ENCODE measurements at places on chromosomes 2 and 18.

DNA sequence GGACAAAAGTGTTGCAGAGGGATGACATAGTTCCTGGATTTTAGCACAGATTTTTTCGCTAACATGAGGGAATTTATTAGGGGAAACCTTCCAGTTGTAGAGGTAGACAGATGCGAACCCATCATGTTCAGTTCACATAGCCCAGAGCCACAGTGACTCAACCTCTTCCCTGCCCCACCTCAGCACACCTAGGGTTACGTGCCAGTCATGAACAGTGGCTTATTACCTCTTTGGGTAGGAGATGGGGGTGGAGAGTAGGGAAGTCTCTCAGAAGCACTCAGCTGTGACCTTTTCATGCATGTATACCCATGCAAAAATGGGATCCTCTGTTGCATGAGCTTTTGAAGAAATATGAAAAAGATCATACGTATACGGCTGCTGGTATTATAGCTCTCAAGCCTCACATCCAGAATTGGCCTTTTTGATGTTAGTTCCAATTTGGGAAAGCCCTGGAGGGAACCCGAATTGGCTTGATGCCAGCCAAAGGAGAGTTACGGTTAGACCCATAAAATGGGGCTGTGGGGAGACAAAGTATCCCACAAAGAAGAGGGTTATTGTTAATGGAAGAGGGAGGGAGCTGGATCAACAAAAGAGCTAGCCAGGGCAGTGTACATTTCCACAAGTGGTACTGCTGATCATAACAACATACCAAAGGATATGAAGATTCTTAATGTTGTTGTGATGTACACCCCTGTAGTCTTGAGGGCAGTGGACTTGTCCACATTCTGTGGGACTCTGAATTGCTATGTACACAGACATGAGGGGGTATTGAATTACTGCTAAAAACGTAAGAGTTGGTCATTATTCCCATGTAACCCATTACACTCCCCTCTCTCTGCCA is 4.9 kb downstream of the TANC1 start:
- no peak for DNase-seq

DNA sequence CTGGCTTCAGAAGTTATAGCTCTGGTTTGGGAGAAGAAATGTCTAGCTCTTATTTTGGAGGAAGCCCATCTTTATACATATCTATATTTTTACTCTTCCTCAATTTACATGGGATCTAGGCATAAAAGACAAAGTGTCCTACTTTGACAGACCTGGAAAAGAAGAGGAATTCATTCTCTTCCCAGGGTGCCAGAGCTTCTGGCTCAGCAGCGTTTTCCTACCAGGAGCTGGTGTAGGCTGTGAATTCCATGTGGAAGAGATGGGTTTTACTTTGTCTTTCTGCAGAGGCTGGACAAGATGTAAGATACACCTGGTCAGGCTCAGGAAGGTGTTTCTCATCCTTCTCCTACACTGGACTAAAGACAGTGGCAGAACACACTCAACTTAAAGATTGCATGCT is 50.2 kb upstream of the LYPD6B start:
- no peak for DNase-seq

DNA sequence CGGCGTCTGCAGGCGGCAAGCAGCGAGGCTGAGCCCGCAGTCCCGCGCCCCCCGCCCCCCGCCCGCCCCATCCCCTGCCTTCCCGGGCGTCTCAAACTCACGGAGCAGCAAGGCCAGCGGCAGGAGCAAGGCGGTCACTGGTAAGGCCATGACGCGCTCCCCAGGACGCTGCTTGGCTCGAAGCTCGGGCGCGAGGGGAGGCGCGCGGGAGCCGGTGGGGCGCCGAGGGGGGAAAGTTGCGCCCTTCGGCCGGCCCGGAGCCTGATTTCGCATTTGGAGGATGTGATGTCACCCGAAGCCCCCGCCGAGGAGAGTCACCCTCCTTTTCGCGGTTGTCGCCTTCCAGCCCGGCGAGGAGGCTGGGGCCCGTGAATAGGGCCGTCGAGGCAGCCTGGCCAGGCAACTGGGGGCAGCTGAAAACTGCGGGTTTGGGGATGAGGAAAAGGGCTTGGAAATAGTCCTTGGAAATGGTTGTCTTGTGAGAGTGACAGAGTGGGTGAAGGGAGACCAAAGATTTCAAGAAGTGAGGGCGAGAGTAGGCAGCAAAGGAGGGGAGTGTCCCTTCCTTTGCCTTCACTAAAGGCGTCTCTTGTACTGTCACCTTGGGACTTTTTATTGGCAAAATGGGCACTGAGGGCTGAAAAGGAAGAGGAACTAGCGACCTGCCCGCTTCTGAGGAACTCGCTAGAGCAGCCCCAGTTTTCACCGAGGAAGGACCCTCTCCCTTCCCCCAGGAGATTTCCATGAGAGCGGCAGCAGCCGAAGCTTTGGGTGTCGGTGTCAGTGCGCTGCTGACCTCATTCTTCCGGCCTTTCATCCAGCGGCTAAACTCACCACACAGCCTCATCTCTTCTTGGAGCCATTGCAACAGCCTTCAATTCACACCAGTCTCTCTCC is at the start of gene CD8A:
CD8A (minus strand) TSS at position 238 of the 897 bp plus-strand sequence; CDS start at position 150, 88 bp downstream.
- DNase-seq = peak; percentile 28

- no peak for DNase-seq
These were observed 33.7 kb upstream of the NPAS2 start for GRCh38 chr2:100786297-100786658.

DNA sequence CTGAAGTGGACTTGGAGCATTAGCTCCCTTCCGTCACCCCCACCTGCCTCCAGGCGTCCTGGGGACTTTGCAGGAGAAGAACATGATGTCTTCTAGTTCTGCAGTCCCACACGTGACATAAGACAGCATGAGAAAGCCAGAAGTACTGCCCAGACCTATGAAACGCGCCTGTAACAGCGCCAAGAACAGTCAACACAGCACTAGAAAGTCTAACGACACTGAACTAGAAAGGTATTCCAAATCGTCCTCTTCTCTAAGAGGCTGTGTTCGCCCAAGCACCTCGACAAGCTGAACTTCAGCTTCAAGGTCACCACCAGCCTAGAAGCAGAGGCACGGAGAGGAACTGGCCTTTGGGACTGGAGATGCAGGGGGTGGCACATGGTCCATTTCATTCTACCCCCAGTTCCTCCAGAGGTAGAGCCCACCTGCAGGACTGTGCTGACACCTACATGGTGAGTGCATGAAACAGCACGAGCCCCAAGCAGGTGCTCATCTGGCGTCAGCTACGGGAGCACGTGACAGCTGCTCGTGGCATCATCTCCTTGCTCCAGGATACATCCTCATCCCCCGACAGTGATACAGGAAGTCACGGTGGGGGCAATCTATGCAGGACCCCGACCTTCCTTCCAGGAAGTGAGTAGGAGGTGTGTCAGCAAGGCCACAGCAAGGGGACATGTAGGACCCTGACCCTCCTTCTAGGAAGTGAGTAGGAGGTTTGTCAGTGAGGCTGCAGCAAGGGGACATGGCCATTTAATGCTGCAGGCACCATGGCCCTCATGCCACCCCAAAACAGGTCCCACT is 3.7 kb downstream of the HDAC4 start:
- peak; percentile 36 for DNase-seq

GRCh38 chr2:190179754-190180312 is 117.3 kb upstream of the MSTN start:
- DNase-seq = no peak

DNA sequence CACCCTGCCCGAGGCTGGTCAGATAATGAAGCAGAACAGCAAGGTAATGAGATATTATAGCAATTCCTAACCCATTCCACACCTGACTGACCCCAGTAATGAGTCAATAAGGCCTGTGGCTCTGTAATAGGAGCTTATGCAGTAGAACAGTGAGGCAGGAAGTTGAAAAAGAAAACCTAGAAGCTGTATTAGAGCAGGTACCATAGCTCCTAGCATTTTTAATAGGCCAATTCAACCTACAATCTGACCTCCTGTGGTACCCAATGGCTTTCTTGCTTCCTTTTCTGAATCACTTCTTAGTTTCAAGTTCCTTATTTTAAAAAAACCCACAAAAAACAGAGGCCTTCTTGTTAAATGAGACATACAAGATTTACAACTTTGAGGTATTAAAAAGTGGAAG is 43.6 kb upstream of the MAP2 start:
- no peak for DNase-seq

- no peak for DNase-seq
These were observed 244.2 kb upstream of the BOD1L2 start for GRCh38 chr18:56902653-56903052.

DNA sequence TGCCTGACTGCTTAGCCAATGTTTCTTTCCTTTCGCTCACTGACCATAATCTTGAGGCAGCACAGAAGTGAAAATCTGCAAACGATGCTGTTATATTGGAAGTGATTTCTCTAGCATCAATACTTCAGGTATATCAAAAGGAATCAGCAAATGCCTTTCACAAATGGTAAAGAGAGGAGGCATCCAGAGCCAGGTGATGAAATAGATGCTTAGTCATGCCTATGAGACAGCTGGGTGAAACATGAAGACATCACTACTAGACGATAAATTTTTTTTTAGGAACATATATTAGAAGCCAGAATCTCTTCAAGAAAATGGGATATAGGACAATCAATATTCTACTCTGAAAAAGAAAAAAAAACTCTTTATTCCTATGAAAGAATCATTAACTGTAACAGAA is 249.2 kb upstream of the SLC39A10 start:
- no peak for DNase-seq

DNA sequence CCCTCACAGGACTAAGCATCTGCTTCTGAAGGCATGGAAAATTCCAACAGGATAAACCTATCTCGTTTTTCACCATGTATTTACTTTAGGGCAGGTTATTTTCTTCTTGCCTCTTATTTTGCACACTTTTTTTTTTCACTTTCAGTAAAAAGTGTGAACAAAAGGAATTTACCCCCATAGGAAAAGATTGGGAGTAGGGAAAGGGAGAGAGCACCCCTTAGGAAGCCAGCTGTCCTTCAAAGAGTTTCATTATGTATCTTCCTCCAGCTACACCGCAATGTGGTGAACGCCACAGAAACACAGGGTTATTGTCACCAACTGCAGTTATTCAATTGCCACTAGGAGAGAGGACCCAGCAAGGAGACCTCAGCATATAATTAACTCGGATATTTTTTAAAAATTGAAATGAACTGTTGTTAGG is 286.2 kb upstream of the VRK2 start:
- DNase-seq = no peak

GRCh38 chr2:212814941-212815340 is 276.3 kb upstream of the ERBB4 start:
- DNase-seq = no peak

DNA sequence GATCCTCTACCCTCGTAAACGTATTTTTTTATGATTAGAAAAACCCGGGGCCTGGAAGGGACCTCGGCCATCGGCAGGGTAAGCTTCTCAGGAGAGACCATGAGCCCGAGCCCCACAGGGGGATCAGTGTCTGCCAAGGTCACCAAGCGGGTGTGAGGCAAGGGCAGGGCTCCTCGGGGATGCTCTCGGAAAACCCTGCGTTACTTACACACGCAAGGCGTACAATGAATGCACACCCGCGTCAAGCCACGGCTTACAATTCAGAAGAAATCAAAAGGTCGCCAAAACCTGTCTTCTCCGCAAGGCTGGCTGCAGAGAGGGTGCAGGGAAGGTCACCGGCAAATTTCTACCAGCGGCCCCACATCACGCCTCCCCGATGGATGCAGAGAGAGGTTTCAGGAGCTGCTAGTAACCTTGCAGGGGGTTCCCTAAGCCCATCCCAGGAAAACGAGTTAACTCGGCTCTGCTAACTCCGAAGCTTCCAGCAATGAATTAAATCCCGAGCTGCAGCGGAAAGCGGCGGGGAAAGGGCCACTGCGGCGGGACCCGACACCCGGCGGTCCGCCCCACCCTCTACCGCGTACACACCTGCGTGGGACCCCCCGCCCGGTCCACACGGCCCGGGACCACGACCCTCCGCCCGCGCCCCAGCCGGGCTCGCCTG is 638 bp downstream of the ST3GAL5 start:
- peak; percentile 53 for DNase-seq

GRCh38 chr2:152359573-152360363 is 24.8 kb downstream of the FMNL2 start:
- no peak for DNase-seq

DNA sequence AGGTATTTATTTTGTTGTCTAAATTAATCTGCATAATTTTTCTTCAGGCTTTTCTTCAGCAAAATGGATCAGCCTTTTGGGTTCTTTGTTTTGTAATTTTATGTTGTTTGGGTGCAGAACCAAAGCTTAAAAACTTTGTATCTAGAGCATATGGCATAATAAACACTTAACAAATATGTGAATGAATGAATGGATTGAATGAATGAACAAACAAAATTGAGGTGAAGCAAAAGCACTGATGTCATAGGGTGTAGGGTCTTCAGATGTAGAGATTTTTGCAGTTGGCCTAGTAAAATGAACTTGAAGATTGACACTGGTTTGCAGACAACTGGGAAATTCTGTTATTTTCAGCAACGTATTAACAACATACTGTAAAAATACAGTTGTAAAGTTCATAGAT is 17.3 kb downstream of the VAPA start:
- no peak for DNase-seq

DNA sequence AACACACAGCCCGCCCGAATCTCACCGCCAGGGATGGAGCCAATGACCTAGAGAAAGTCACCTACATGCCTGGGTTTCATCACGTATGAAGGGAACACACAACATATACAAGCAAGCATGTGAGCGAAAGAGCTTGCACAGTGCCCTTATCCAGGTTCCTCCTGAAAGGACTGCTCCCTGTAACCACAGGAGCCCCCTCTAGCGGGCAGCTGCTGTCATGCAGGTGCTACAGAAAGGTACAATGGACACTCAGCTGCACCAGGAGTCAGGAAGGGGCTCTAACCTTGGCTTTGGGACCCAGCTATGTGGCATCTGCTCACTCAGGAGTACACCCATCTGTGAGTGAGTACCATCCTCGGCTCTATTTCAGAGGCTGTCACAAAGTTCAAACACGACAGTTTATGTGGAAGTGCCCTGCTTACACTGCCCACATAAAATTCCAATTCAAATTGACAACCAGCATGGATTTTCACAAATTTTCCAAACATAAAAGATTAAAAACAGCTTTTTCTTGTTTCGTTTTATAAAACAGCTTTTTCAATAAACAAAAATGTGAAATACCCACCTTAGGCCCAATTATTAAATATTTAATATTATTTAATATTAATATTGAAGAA is 3.5 kb downstream of the NDUFA10 start:
- peak; percentile 83 for DNase-seq

GRCh38 chr18:5964108-5964507 is 68.8 kb upstream of the TMEM200C start:
- DNase-seq = no peak

DNA sequence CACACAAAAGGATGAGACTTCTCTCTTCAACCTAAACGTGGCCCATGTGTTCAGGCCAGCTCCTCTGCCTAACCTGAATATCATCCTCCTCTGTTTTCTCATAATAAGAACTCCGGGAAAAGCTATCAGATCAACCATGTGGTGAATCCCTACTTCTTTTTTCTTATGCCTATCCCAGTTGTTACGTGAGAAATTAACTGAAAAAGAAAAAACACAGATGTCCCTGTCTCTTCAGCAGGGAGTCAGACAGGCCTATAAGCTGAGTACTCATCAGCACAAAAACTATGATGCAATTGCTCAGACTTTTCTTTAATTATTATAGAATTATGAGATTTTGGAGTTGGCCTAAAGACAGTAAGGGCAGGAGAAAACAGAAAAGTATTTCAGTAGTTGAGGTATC is 613.0 kb upstream of the FSHR start:
- DNase-seq = no peak

GRCh38 chr2:71125506-71126294 is 4.3 kb downstream of the MCEE start:
- DNase-seq = no peak

Measured in activated CD4-positive, alpha-beta T cell treated with anti-CD3 and anti-CD28 coated beads for 48 hours (primary cell).